SK-N-SH (cell line): ENCODE measurements at places on chromosomes 11 and 22. TPM values are rescaled to one million over a fixed set of nuclear protein-coding genes. Genes with fewer than 3 reads are reported as not detected.

- DNase-seq, result no peak
Observed at GRCh38 chr11:12157241-12157661, 46.9 kb downstream of the MICAL2 start.

DNA sequence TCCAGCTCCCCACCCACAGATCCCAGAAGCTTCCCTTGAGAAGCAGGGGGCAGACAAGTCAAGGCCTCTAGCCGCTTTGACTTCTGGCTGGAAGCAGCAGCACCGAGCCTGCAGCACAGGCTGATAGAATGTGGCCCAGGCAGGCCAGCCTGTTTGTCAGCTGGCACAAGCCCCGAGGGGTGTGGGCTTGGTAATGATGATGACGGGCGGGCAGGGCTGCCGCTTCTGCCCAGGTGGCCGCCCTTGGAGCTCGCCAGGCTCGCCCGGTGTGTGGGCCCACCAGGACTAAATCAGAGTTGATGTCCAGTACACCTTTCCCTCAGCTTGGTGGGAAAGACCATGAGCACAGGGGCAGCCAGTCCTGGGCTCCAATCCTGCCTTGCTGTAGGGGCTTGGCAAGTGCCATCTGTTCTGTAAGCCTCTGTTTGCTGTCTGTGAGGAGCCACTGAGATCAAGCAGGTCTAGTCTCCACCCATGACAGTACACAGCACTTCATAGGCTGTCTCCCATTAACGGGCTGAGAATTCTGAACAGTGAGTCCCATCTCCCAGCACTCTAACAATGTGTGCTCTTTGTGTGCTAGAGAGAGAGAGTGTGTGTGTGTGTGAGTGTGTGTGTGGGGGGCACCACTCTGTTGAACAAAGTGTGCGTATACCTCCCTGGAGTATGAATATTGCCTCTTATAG, 26.8 kb downstream of the MICAL2 start:
- DNase-seq, result no peak

The FAM227A gene
- 1.2 and 1.9 TPM in 2 replicates for polyA plus RNA-seq

DNA sequence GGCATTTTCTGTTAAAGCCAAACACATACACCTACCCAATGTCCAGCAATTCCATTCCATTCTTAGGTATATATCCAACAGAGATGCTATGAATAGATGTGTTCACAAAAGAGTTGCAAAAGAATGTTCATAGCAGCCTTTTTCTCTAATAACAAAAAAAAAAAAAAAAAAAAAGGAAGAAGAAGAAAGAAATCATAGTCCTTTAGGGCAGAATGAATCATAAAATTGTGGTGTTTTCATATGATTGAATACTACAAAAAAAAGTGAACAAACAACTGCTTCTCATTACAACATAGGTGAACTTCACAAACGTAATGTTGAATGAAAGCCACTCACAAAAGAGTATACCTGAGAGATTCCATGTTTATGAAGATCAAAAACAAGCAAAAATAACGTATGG, 66.8 kb upstream of the GRK3 start:
- DNase-seq, result no peak

The LINC01488 gene
- not detected in 2 replicates for polyA plus RNA-seq

- no peak for DNase-seq
Observed at GRCh38 chr22:16955678-16956210, 52.3 kb downstream of the GAB4 start.

The TCIRG1 gene
- polyA plus RNA-seq, result 0.58 and 0.73 TPM in 2 replicates

The ART1 gene
- not detected in 2 replicates for polyA plus RNA-seq

DNA sequence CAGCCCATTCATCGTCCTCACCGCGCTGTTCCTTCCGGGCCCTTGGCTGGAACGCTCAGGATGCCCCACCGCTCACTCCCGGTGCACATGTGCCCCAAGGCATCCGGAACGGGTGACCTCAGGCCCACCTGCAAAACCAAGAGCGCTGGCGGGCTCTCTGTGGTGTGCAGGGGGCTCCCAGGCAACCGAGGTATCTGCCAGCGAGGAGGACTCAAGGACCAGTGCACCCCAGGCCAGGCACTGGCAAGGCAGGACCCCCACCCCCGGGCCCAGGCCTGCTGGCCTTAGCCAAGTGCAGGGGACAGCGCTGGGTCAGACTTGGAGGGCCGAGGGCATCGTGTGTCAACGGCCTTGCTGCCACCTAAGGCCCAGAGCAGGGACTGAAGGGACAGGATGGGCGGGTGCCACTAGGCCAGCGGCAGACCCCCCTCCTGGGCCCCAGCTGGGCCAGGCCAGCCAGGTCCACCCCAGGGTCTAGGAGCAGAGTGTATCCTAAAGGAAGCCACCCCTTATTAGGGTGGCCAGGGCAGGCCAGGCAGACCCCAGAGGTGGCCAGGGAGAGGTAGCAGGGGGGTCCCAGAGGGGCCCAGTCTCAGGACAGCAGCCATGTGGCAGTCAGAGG, 8.5 kb downstream of the TNNT3 start:
- peak; percentile 41 for DNase-seq

DNA sequence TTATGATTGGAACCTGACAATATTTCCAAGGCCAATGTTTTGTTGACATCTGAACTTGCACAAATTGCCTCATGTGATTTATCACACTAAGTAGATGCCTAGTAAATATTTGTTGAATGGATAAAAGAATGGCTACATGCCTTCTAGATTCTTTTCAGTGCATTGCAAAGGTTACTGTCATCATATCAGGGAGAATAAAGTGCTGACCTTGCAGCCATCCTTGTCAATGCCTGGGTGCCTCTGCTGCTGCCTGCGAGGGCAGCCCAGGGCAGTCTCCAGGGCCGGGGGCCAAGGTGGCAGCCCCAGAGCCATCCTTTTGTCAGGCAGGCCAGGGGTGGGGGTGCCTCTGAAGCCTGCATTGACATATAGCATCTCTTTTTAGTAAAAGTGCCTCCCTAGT, 325.6 kb upstream of the MTNR1B start:
- no peak for DNase-seq

The TPBGL gene
- polyA plus RNA-seq, result 0.03 TPM in 1 of 2 replicates, not detected in the other

The ELMOD1 gene
- not detected in 2 replicates for polyA plus RNA-seq

GRCh38 chr22:31284281-31285155, 7.8 kb downstream of the PIK3IP1 start:
- no peak for DNase-seq

DNA sequence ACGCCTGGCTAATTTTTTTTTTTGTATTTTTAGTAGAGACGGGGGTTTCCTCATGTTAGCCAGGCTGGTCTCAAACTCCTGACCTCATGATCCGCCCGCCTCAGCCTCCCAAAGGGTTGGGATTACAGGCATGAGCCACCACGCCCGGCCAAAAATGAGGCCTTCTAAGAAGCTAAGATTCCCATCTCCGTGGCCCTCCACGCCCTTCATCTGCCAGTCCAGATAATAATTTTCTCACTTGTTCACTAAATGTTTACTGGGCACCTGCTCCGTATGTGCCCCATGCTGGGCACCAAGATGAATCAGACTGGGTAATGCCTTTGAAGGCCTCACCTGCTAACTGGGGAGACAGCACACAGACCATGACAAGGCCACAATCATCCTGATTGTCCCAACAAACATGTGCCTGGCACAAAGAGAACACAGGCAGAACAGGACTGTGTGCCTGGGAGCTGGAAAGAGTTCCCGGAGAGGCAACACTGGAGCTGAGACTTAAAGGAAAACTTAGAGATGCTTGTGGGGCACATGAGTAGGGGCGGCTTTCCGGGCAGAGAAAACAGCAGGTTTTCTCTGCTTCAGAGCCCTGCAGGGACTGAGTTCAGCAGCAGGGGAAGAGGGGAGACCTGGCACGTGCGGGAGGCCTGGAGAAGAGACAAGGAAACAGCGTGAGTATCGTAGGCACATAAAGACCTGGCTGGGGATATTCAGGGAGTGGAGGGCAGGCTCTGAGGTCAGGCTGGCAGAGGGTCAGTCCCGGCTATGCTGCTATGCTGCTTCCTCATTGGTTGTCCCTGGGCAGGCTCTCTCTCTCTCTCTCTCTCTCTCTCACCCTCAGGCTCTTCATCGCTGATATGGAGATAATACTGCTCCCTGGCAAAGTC, 2.4 kb downstream of the KIAA0930 start:
- peak; percentile 52 for DNase-seq

- DNase-seq, result no peak
Observed at GRCh38 chr22:30609260-30610185, 2.5 kb downstream of the TCN2 start.

DNA sequence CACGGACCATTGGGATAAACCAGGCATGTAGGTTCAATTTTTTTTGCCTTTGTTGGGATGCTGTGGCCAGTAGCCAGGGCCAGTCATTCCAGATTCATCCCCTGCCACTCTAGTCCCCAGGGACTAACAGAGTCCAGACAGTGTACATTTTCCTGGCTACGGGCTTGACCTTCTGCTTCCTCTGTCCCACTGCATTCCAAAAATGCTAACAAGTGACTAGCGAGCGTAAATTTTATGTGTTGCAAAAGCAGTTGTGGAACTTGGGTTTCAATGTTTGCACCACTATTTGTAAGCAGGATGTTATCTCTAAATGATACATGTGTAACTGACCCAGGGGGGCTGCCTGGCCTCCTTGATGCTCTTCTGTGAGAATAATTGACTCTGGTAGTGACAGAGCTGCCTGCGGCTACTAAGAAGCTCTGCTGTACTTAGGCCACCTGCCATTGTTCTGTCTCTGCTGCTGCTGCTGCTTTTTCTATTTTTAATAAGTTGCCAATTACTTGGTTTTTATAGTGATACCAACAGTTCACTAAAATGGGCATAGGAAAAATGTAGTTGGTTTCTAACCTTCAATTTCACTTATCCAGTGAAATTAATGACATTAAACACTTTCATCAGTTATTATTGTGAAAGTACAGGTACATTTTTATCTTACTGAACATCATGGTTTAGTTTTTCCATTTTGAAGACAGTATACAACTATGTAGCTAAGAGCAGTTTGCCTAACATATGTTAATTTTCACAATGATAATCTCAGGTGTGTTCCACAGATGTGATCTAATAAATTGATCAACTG, 26.8 kb downstream of the TNRC6B start:
- peak; percentile 57 for DNase-seq

DNA sequence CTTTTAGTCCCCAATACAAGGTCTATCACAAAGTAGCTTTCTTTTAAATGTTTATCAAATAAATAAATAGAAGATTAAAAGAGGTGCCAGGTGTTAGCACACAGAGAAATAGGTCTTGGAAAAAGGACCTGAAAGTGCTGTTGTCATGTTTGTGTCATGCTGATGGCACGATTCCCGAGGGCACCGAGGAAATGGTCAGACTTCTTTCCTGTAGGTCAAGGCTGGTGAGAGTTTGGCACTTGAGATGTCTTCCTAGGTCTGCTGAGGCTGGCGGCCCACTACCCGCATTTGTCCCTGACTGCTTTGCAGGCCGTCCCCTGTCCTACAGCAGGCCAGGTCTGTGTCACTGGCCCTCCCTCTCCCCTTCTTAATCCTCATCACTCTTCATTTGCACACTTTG, 112.1 kb downstream of the ATXN10 start:
- DNase-seq, result no peak

GRCh38 chr11:75802913-75803820, 11.8 kb upstream of the UVRAG start:
- peak; percentile 79 for DNase-seq

The SERPINH1 gene
- 221 and 293 TPM in 2 replicates for polyA plus RNA-seq
